ENCODE measurements at places on chromosomes 3 and 15.

DNA sequence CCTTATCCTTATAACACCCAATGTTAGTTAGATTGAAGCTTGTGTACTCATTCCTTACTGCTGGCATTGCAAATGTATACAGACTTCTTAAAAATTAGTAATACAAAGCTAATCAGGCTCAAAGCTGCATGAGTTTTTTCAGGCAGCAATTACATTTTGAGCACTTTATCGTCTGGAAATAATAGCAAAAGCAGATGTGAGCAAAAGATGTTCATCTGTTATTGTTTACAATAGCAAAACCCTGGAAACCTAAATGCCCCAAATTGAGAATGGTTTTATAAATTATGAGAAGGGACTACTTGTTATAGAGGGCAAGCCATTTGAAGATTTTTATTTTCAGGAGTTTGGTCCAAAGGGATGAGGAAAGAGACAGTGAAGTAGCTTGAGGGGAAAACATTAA is 126.4 kb downstream of the GADL1 start:
- DNase-seq: no peak

- DNase-seq: no peak
Measured at GRCh38 chr3:37068031-37068430, 74.7 kb downstream of the MLH1 start.

GRCh38 chr15:77017091-77017660 is 22.2 kb downstream of the PSTPIP1 start:
- DNase-seq: no peak

GRCh38 chr15:101207867-101208288 is 44.0 kb downstream of the CHSY1 start:
- no peak for DNase-seq

All from muscle of arm (tissue), 14 donors.